A549 treated with CORT108297 at 1 μM for 4 hours (cell line): ENCODE measurements at places on chromosomes 16 and 17. TPM values are rescaled to one million over a fixed set of nuclear protein-coding genes. Genes with fewer than 3 reads are reported as not detected.

Gene PLD2
- total RNA-seq: 19.1 to 29.3 TPM (median 26.6 TPM) in 5 replicates

Gene SDR42E2
- total RNA-seq: not detected in 5 replicates

Gene SIRT7
- 28.6 to 46.2 TPM (median 44.4 TPM) in 5 replicates for total RNA-seq

Gene KRTAP17-1
- total RNA-seq: not detected in 5 replicates
